NCI-H774 (cell line): ENCODE measurements at places on chromosomes 6 and 20.
A peak's percentile ranks its signal among the peaks of the same experiment; 100 is the strongest.

- no peak for DNase-seq
Measured at GRCh38 chr6:139602577-139602976, 228.1 kb upstream of the CITED2 start.

GRCh38 chr20:53971096-53971683 is 99.2 kb downstream of the BCAS1 start:
- DNase-seq, result no peak

GRCh38 chr20:3560162-3560561 is 89.3 kb downstream of the ATRN start:
- DNase-seq, result no peak

DNA sequence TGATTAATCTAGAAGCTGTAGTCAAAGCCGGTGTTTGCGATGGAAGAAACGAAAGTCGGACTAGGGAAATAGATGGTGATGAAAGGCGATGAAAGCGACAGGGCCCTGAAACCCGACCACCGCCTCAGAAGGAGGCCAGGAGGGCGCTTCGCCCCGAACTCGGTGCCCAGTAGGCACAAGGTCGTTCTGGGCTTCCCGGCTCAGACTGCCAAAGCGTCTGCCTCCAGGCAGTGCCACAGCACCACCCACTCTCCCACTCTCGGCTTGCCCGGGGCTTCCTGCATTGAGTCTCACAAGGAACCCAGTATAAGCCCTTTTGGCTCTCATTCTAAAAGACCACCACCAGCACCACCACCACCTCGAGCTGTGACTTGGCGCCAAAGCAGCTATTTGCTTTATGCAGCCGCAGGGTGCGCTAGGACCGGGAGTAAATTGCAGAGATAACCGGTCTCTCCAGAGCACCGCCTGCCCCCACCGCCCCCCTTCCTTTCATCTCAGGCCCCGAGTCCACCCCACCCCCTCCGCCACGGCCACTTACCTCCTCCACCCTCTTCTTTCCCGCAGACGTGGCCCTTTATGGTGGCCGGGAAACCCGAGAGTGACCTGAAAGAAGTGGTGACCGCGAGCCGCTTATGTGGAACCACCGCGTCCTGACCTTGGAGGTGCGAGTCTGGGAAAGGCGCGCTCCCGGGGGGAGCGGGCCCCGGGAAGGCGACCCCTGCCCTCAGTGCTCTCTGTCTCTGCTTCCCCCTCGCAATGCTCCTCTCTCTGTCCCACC is 2.4 kb downstream of the TCF21 start:
- DNase-seq, result peak; percentile 18
